Chondrocyte (in vitro differentiated cells): ENCODE measurements at places on chromosomes 4 and X. TPM values are rescaled to one million over a fixed set of nuclear protein-coding genes. Genes with fewer than 3 reads are reported as not detected.

UCP1 gene
- total RNA-seq: not detected in 3 replicates

GLRA2 gene
- total RNA-seq: not detected in 3 replicates

SNCA gene
- 3.1 to 5.0 TPM (median 3.9 TPM) in 3 replicates for total RNA-seq

GAGE12D gene
- not detected in 3 replicates for total RNA-seq

C4orf36 gene
- total RNA-seq: 0.60 TPM in 1 of 3 replicates, not detected in the others

PPARGC1A gene
- total RNA-seq: 2.1 to 6.6 TPM (median 2.2 TPM) in 3 replicates

CABS1 gene
- not detected in 3 replicates for total RNA-seq

HUWE1 gene
- 147 to 219 TPM (median 155 TPM) in 3 replicates for total RNA-seq

DNA sequence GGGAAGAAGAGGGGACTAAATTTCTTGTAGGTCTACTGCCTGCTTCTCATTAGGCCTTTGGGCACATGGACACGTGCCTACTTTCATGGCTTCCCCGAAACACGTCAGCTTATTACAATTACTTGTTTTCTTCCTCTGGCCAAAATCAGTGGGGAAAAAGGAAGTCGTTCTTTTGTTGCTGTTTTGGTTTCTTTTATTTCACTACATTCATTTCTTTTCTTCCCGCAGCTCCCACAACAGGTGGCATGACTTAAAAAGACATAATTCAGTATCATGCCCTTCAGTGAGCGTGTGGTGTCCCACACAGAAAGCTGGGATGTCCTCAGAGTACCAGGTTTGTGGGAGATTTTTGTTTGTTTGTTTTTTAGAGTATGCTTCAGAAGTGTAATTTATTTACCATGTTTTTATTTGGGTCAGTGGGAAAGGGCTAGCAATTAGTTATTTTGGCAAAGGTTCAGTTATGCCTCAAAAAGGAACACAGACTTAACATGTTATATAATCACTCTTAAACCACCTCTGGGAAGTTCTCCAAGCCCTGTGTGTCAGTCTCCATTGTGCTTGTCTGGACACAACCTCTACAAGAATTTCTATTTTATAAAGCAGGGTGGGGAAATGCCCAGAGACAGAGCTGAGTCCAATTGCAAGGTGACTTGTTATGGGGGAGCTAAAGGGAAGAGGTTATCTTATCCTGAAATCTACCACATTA lies 44.2 kb upstream of the SPRY1 start:
- no peak overlapping the region for H3K4me3 ChIP-seq
- H3K27me3 ChIP-seq: no peaks in the 10 kb centered on the region
- peaks cover 12% of the 10 kb centered on the region for H3K4me1 ChIP-seq
- H3K27ac ChIP-seq: no peak overlapping the region

DNA sequence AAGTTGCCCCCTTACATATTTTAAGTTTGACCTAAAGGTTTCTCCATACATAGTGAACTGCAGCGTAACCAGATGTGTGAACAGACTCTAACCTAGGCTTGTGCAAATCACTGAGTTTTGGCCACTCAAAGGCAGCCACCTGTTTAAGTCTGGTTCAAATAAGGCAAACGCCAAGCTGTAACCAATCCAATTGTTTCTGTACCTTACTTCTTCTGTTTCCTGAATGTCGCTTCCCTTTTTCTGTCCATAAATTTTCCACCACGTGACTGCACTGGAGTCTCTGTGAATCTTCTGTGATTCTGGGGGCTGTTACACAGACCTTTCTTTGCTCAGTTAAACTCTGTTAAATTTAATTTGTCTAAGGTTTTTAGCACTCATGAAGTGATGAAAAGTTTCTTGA lies 618.8 kb downstream of the GLUD2 start:
- no peak overlapping the region for H3K27ac ChIP-seq
- H3K4me1 ChIP-seq: no peaks in the 10 kb centered on the region
- H3K36me3 ChIP-seq: no peaks in the 10 kb centered on the region
- no peaks in the 10 kb centered on the region for H3K27me3 ChIP-seq
- DNase-seq: no peak

- DNase-seq: no peak
- no peak overlapping the region for H3K4me3 ChIP-seq
- H3K4me1 ChIP-seq: no peaks in the 10 kb centered on the region
- H3K27ac ChIP-seq: no peak overlapping the region
These were observed 113.8 kb downstream of the ADRA2C start for GRCh38 chr4:3879681-3880614.

DNA sequence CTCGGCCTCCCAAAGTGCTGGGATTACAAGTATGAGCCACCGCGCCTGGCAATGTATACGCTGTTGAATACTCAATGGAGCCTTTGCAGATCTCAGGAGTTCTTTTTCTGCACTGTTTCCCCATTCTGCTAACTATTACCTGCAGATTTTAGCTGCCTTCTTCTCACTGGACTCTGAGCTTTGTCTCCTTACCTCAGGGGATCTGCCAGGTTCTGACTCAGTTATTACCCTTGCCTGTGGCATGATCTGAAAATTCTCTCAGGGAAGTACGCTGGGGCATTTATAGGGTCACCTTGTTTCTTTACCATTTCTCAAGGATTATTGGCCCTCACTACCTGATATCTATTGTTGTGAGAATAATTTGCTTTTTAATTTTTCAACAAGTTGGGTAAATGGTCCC lies 56.6 kb upstream of the MAGED1 start:
- no peak for DNase-seq
- no peak overlapping the region for H3K27ac ChIP-seq
- peaks cover 2% of the 10 kb centered on the region for H3K36me3 ChIP-seq
- H3K4me1 ChIP-seq: peaks cover 3% of the 10 kb centered on the region

- no peaks in the 10 kb centered on the region for H3K36me3 ChIP-seq
- H3K27ac ChIP-seq: no peak overlapping the region
- H3K27me3 ChIP-seq: no peaks in the 10 kb centered on the region
These were observed 111.4 kb downstream of the TMEM164 start for GRCh38 chrX:110114260-110114776.

DNA sequence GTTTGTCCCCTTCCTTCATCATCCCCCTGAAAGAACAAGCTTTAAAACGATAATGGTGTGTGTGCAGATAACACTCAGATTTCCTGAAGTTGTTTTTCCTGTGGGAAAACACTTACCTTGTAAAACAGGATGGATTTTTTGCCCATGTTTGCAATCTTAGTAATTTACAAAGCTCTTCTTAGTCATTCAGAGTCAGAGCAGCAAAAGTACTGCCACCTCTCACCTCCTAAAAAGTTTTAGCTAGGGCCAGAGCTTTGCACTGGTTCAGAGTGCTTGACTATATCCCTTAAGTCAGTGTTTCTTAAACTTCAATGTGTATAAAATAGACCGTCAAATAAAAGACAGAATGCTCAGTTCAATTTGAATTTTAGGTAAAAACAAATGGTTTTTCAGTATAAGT lies 62.3 kb downstream of the NKX6-1 start:
- peaks cover 14% of the 10 kb centered on the region for H3K27me3 ChIP-seq
- no peak overlapping the region for H3K4me3 ChIP-seq
- DNase-seq: no peak
- H3K4me1 ChIP-seq: no peaks in the 10 kb centered on the region

DNA sequence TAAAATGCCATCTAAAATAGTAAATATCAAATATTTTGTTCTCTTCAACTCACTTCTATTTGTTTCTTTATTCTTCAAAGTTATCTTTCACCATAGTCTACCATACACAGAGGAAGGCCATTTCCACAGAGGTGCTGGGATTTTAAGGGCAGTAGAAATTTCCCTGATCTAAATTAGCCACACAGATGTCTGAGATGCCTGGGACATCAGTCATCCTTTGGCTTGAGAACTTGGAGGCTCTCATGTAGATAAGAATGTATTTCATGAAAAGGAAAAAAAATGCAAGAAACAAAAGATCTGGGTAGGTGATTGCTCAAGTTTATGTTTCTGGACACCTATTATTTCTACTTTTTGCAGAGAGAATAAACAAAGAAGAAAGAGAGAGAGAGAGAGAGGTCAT lies 1008.2 kb downstream of the NLGN4X start:
- no peaks in the 10 kb centered on the region for H3K36me3 ChIP-seq
- H3K27me3 ChIP-seq: peaks cover 2% of the 10 kb centered on the region
- no peak overlapping the region for H3K27ac ChIP-seq

- no peaks in the 10 kb centered on the region for H3K27me3 ChIP-seq
- DNase-seq: no peak
- H3K27ac ChIP-seq: no peak overlapping the region
- no peaks in the 10 kb centered on the region for H3K4me1 ChIP-seq
These were observed 695.2 kb downstream of the GRXCR1 start for GRCh38 chr4:43587758-43588157.

DNA sequence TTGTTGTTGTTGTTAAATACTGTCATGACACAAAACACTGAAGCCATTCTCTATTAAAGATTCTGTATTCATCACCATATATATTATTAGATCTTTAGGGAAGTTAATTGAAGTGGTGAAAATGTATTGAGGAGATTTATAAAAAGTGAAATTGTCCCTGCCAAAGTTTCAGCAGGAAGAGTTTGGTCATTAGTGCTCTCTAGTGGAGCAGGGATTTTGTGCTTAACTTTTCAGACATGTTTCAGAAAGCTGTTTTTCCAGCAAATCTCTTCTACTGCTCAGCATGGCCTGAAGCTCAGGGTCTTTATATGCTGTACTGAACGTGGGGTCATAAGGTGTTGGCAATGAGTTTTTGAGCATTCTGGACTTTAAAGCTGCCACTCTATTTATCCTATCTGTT lies 36.7 kb upstream of the CXXC4 start:
- no peak for DNase-seq
- H3K4me3 ChIP-seq: no peak overlapping the region
- peaks cover 4% of the 10 kb centered on the region for H3K27me3 ChIP-seq

DNA sequence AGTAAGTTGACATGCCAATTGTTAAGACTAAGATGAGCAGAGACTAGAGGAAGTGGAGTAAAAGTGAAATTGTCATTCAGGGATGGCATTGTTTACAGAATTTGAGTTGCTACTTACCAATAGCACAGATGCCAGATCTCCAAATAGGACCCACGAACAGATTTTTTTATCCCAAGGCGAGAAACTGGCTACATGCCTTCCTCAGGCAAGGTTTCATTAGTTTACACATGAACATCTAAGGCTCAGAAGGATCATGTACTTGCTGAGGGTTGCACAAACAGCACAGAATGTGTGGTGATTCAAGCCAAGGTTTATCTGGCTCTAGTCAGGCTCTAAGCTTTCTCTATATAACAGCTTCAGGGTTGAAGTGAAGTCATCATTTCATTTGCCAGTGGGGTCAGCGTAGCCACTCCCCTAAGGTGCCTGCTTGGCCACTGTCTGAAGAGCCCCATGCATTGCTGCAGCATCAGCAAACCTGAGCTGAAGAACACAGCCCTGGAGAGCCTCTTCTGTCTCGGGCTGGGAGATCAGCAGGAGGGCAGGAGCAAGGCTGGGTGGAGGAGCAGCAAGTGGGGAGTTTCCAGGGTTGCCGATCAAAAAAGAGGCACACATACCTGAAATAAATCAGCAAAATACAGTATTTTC lies 193.0 kb upstream of the LCORL start:
- H3K4me3 ChIP-seq: no peak overlapping the region
- H3K27me3 ChIP-seq: no peaks in the 10 kb centered on the region
- DNase-seq: no peak
- no peak overlapping the region for H3K27ac ChIP-seq

GRCh38 chr4:56272927-56273326 lies 114.4 kb downstream of the AASDH start:
- H3K27me3 ChIP-seq: no peaks in the 10 kb centered on the region
- no peak overlapping the region for H3K27ac ChIP-seq
- DNase-seq: no peak
- peaks cover 2% of the 10 kb centered on the region for H3K4me1 ChIP-seq
- peaks cover 2% of the 10 kb centered on the region for H3K36me3 ChIP-seq

DNA sequence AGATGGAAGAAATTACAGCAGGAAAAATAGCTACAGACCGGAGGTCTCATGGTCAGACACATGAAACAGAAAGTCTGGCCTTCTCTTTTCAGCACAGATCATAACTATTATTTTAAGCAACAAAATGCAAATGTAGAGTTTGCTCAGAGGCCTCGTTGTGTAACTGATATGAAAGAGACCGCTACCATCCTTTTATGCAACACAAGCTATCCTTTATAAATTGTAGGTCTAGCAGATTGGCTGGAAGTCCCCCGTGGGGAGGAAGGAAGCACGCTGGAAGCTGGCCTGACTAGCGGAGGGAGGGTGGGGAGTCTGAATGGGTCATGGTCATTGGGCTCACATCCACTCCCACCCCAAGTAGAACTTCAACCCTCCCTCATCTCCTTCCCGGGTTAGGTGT lies 27.7 kb downstream of the DMP1 start:
- no peaks in the 10 kb centered on the region for H3K27me3 ChIP-seq
- peaks cover 4% of the 10 kb centered on the region for H3K36me3 ChIP-seq
- no peak for DNase-seq
- H3K4me3 ChIP-seq: no peak overlapping the region
- peaks cover 3% of the 10 kb centered on the region for H3K4me1 ChIP-seq
- no peak overlapping the region for H3K27ac ChIP-seq

- H3K4me1 ChIP-seq: no peaks in the 10 kb centered on the region
- no peak overlapping the region for H3K27ac ChIP-seq
- H3K27me3 ChIP-seq: peaks cover 12% of the 10 kb centered on the region
- H3K36me3 ChIP-seq: no peaks in the 10 kb centered on the region
- H3K4me3 ChIP-seq: no peak overlapping the region
These were observed 29.6 kb upstream of the AP1AR start for GRCh38 chr4:112201915-112202505.

GRCh38 chr4:93334003-93334402 lies 494.6 kb upstream of the ATOH1 start:
- no peaks in the 10 kb centered on the region for H3K36me3 ChIP-seq
- H3K27me3 ChIP-seq: peaks cover 7% of the 10 kb centered on the region
- no peak overlapping the region for H3K27ac ChIP-seq
- no peak for DNase-seq
- H3K4me1 ChIP-seq: no peaks in the 10 kb centered on the region

DNA sequence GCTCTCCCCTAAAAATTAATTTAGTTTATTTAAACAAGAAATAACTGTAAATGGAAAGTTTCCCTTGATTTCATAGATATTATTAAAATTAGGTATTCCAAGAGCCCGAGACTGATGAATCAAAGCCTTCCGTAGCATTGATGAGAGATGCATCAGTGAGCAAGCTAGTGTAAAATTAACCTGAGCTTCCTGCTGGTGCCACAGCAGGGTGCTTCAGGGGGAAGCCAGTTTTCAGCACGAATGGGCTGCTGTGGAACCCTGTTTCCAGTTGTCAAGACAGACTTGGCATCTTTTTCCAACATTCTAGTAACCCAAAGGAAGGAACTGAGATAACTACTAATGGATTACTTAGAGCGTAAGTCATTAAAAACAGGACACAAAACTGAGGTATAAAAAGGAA lies 221.7 kb downstream of the RBMX2 start:
- peaks cover 2% of the 10 kb centered on the region for H3K36me3 ChIP-seq
- no peak for DNase-seq
- no peaks in the 10 kb centered on the region for H3K4me1 ChIP-seq
- no peak overlapping the region for H3K4me3 ChIP-seq

DNA sequence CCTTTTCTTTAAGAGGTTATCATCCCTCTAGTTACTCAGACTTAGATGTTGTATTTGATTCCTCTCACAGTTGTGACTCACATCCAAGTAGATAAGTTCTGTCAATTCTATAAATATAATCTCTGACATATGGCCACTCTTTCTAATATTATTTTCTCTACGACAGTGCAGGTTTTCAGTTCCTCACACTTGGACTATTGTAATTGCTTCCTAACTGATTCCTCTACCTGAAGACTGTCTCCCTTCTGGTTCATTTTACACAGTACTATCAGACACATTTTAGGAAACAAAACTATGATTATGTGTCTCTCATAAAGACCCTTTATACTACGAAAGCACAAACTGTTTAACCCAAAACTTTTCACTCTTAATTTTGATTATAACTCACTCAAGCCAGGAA lies 31.3 kb upstream of the GNRHR start:
- no peak for DNase-seq
- H3K27me3 ChIP-seq: no peaks in the 10 kb centered on the region
- H3K4me3 ChIP-seq: no peak overlapping the region
- H3K27ac ChIP-seq: no peak overlapping the region

- H3K27me3 ChIP-seq: peaks cover 3% of the 10 kb centered on the region
- H3K36me3 ChIP-seq: no peaks in the 10 kb centered on the region
- no peak overlapping the region for H3K4me3 ChIP-seq
- H3K4me1 ChIP-seq: no peaks in the 10 kb centered on the region
- no peak for DNase-seq
These were observed 283.1 kb upstream of the NWD2 start for GRCh38 chr4:36961420-36961819.
